ENCODE measurements at places on chromosomes 5 and 9.

DNA sequence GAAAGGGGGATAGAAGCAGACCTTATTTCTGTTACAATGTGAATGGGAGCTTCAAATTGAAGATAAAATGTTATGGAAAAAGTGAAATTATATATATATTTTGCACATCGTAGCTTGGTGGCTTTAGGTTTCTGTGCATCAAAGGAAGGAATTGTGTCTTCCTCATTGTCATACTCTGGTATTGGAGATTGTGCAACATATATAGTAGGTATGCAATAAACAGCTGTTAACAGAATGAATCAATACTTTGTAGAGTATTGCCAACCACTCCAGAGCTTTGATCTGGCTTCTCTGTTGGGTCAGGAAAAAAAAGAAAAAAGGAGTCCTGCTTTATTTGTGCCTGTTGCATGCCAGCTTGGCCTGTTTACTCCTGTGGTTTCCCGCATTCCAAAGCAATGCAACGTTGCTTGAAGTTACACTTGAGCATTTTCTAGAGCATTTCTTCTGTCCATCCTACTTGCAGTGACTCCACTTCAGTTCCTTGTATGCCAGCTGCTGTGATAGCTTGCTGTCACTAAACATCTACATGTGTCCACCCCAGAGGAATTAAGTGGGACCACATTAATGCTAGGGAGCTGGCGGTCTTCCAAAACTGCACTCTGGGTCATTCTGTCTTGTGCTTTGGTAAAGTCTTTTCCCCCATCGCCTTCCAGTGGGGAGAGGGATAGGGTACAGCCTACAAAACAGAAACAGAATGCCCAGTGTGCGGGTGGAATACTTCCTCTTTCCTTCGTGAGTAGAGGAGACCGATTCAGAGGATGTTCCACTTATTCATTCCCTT lies 62.0 kb upstream of the MEF2C start:
- DNase-seq = peak; percentile 23

DNA sequence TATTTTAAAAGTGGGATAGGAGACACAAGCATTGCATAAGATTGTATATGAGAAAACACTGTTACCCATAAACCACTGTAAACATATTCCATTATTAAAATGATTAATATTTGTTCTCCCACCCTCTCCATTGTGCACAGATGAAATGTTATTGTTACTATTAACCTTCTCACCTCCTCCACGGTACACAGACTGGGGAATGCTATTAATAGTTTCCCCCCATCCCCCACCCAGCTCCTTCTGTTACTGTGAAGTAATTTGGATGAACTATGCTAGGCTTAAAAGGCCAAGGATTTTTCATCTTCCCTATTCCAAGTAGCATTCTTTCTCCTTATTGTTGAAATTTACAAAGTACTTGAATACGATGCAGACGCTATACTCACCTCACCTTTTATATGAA lies 91.4 kb downstream of the JAKMIP2 start:
- DNase-seq = no peak

DNA sequence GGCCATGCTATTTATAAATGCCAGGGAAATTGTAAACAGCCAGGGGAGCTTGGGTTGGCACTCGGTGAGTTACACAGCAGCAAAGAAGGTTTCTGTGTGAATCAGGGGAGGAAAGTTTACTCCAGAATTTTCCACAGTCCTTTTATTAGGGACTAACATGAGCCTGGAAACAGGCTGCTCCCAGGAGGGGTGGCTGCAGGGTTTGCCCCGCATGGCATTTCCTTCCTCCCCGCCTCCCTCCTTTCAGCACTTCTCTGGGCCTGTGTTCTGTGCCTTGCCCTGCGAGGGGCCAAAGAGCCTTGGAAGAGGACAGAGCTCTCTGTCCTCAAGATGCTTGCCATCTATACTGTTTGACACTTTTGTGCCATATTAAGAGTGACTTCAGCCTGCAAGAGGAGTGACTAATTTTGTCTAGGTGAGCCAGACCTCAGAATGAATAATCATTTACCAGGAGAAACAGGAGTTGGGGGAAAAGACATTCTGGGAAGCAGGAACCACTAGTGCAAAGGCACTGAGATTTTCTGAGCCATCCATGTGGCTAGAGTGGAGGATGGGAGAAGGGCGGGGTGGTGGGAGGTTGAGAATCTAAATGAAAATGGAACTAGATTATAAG lies 1.8 kb downstream of the GSN start:
- no peak for DNase-seq

- no peak for DNase-seq
Observed at GRCh38 chr5:1121891-1122290, 10.0 kb upstream of the SLC12A7 start.

DNA sequence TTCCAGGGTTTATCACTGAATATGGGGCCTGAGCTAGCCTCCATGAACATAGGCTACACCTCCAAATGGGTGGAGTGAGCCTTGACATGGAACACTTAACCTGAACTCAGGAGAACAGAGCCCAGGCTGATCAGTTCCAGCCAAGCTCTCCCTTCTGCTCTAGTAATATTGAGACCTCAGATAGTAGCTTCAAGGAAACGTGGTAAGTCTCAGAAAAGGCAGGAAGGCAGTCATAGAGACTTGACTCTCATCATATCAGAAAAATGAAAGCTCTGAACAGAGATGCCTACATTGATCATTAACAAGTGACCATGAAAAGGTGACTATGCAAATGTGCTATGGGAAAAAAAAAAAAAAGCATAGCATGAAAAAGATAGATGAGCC lies 40.5 kb upstream of the MYO10 start:
- no peak for DNase-seq

GRCh38 chr5:1014781-1015221 lies 6.2 kb downstream of the NKD2 start:
- DNase-seq = no peak
